H9 (cell line): ENCODE measurements at places on chromosomes 11 and 22. TPM values are rescaled to one million over a fixed set of nuclear protein-coding genes. Genes with fewer than 3 reads are reported as not detected.
A peak's percentile ranks its signal among the peaks of the same experiment; 100 is the strongest.

Gene CCND1
- total RNA-seq: 372 and 399 TPM in 2 replicates

DNA sequence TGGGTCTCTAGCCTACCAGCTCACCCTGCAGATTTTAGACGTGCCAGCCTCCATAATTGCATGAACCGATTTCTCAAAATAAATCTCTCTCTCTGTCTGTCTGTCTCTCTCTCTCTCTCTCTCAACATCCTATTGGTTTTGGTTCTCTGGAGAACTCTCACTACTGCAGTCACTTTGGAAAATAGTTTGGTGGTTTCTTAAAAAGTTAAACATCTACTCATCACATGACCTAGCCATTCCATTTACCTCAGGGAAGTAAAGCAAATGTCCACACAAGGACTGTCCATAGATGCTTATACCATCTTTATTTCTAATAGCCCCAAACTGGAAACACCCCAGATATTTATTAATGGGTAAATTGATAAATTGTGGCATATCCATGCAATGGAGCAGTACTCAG, 119.5 kb downstream of the SNX19 start:
- H3K4me1 ChIP-seq: no peaks in the 10 kb centered on the region
- H3K27me3 ChIP-seq: 0 out of 2 replicates have a peak, but pooled peaks cover 2% of the 10 kb centered on the region
- DNase-seq: no peak
- H3K27ac ChIP-seq: no peak overlapping the region
- no peaks in the 10 kb centered on the region for H3K36me3 ChIP-seq

Gene CXCR5
- 0.07 and 0.11 TPM in 2 replicates for total RNA-seq

GRCh38 chr11:47003180-47003877, 66.8 kb downstream of the CSTPP1 start:
- no peaks in the 10 kb centered on the region for H3K36me3 ChIP-seq
- H3K4me3 ChIP-seq: no peak overlapping the region
- no peak overlapping the region for H3K27ac ChIP-seq
- no peaks in the 10 kb centered on the region for H3K4me1 ChIP-seq
- DNase-seq: no peak
- H3K27me3 ChIP-seq: no peaks in the 10 kb centered on the region

DNA sequence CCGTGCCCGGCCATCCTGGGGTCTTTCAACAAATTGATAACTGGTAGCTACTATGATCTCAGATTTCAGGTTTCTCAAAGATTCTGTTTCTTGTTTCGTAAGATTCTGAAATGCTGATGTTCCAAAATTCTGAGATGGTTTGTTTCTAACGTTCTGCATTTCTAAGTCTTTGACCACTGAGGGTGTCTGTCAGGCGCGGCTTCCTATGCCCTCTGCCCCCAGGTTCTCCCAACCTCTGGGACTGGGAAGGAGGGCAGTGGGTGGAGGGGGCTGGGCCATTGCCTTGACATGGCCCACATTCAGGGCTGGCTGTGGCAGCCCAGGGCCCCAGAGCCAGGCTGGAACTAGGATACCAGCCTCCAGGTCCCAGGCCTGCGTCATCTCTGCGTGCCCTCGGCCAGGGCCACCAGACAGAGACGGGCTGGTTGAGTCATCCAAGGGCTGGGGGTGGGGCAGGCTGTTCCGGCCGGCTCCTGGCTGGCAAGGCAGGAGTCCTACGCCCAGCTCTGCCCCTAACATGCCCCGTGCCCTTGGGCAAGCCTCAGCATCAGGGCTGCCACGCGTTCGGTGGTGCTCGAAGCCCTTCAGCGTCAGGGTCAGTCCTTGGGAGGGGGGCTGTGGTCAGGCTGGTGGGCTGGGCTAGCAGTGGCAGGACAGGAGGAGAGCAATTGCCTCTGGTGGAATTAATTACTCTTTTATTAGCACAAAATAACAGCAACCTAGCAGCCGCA, 5.2 kb downstream of the TMEM134 start:
- peak; percentile 63 for DNase-seq
- H3K4me1 ChIP-seq: no peaks in the 10 kb centered on the region; the same call in 1 of the 2 replicates
- H3K27ac ChIP-seq: no peak overlapping the region
- H3K27me3 ChIP-seq: no peaks in the 10 kb centered on the region

DNA sequence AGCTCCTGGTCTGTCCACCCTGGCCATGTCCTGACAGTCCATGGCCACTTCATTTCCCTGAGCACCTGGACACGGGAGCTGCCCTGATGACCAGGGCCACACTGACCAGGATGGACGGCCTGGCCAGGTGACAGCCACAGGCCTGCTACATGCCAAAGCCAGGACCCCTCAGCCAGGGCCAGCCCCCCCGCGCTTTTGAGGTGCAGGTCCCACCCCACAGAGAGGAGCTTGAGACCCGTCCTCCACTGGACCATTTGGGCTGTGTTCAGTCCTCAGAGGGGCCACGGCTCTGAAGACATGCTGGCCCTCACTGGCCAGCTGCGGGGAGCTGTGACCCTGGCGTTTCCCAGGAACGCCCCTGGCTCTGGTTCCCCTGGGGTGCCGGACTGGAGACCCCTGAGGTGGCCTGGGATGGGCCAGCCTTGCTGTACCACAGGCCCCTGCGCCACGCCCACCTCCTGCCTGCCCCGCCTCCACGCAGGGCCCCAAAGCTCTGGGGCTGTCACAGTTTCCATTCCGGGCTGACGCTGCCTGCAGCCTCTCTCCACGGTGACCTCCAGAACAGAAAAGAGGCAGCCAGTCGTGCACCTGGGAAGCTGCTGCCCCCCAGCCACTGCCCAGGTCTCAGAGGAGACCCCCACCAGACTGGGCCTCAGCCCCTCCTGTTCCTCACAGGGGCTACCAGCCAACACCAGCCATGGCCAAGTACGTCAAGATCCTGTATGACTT, 18.2 kb downstream of the EPS8L2 start:
- H3K27me3 ChIP-seq: no peaks in the 10 kb centered on the region
- no peaks in the 10 kb centered on the region for H3K4me1 ChIP-seq
- peak overlapping the region; percentile 24; the same call in 1 of the 2 replicates for H3K4me3 ChIP-seq
- peak; percentile 39 for DNase-seq
- H3K36me3 ChIP-seq: no peaks in the 10 kb centered on the region; the same call in 2 of the 3 replicates

DNA sequence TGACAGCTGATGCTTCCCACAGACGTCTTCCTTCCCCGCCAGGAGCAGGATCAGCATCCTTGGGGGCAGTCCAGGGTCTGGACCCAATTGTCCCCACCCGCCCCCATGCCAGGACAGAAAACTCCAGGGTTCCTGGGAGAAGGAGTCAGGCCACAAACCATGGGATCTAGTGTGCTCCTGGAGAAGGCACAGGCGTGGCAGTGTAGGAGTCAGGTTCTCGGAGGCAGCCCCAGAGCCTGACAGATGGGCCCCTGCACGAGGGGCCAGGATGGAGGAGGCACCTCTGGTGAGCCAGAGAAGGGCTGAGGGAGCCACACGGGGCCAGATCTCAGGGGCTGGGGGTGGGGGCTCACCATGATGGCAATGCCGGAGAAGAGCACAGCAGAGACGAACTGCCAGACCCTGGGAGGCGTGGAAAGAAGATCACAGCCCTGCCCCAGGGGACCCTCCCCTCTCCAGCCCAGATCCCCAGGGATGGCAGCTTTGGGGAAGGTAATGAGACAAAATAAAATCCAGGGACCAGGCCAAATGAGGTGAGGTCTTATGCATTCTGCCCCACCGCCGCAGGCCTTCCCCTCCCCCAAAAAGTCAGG, 13.6 kb downstream of the TP53I11 start:
- peaks cover 2% of the 10 kb centered on the region; the same call in 2 of the 3 replicates for H3K36me3 ChIP-seq
- H3K4me3 ChIP-seq: no peak overlapping the region
- H3K27me3 ChIP-seq: no peaks in the 10 kb centered on the region
- H3K4me1 ChIP-seq: no peaks in the 10 kb centered on the region
- no peak for DNase-seq
- no peak overlapping the region for H3K27ac ChIP-seq

Gene GRM5
- total RNA-seq: not detected in 2 replicates

Gene DTX4
- 13.0 and 13.9 TPM in 2 replicates for total RNA-seq

DNA sequence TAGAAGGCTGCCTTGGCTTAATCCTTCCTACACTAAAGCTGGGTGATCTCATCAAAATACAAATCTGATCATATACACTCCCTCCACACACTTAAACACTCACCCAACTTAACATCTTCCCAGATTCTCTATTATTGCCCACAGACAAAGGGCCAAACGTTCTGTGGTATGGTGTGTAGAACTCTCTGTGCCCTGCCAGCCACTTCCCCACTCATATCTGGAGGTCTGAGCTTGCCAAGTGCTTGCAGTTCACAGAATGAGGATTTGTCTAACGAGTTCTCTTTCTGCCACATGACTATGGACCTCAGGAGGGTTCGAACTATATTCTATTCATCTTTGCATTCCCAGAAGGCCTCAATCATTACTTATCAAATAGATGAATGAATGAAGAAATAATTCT, 77.6 kb downstream of the MPPED2 start:
- H3K27ac ChIP-seq: no peak overlapping the region
- peaks cover 4% of the 10 kb centered on the region; the same call in 1 of the 3 replicates for H3K36me3 ChIP-seq
- H3K4me3 ChIP-seq: no peak overlapping the region
- no peaks in the 10 kb centered on the region for H3K27me3 ChIP-seq

- peaks cover 22% of the 10 kb centered on the region for H3K36me3 ChIP-seq
- no peak for DNase-seq
- H3K4me1 ChIP-seq: no peaks in the 10 kb centered on the region
- H3K27ac ChIP-seq: no peak overlapping the region
- no peaks in the 10 kb centered on the region for H3K27me3 ChIP-seq
These were observed 1.6 kb upstream of the SWAP70 start for GRCh38 chr11:9662273-9662672.

GRCh38 chr11:31110830-31111229, 258.7 kb downstream of the DCDC1 start:
- H3K27me3 ChIP-seq: no peaks in the 10 kb centered on the region
- H3K27ac ChIP-seq: no peak overlapping the region

Gene HTR3A
- total RNA-seq: 3.5 and 4.1 TPM in 2 replicates

GRCh38 chr22:41459431-41459830, 9.1 kb downstream of the PHF5A start:
- H3K27me3 ChIP-seq: no peaks in the 10 kb centered on the region
- no peak overlapping the region for H3K4me3 ChIP-seq
- H3K27ac ChIP-seq: no peak overlapping the region
- H3K36me3 ChIP-seq: peaks cover 54% of the 10 kb centered on the region
- no peak for DNase-seq

Gene RIN1
- 5.4 and 5.5 TPM in 2 replicates for total RNA-seq

GRCh38 chr11:119423509-119424254, 710 bp upstream of the THY1 start:
- H3K36me3 ChIP-seq: peaks cover 36% of the 10 kb centered on the region
- no peak overlapping the region for H3K27ac ChIP-seq
- H3K4me3 ChIP-seq: peak overlapping the region; percentile 95
- H3K27me3 ChIP-seq: no peaks in the 10 kb centered on the region
- no peak for DNase-seq

Gene AQP11
- 0.72 and 1.1 TPM in 2 replicates for total RNA-seq

DNA sequence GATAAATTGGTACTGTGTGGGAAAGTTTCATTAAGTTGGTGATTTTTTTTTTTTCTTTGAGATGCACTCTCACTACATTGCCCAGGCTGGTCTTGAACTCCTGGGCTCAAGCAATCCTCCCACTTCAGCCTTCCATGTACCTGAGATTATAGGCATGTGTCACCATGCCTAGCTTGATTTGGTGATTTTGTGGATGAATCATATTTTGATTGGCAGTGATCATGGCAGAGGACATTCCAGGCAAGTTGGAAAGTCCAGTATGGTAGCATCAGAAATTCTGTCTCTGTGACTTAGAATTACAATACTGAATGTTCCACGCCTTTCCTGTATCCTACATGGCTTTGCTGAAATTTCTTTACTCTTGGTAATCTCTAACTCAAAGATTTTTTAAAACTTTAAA, 49.4 kb downstream of the HORMAD2 start:
- H3K4me1 ChIP-seq: no peaks in the 10 kb centered on the region
- no peak overlapping the region for H3K27ac ChIP-seq
- H3K4me3 ChIP-seq: no peak overlapping the region

DNA sequence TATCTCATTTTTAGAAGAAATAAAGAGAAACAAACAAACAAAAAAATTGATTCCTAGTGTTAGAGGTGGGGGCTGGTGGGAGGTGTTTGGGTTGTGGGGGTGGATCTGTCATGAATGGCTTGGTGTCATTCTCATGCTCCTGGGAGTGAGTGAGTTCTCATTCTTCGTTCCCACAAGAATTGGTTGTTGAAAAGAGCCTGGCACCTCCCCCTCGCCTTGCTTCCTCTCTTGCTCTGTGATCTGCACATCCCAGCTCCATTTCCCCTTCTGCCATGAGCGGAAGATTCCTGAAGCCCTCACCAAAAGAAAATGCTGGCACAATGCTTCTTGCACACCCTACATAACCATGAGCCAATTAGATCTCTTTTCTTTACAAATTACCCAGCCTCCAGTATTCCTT, 277.8 kb downstream of the ST3GAL4 start:
- DNase-seq: no peak
- H3K4me3 ChIP-seq: no peak overlapping the region
- no peaks in the 10 kb centered on the region for H3K27me3 ChIP-seq
- no peaks in the 10 kb centered on the region for H3K36me3 ChIP-seq
- peaks cover 5% of the 10 kb centered on the region; the same call in 1 of the 2 replicates for H3K4me1 ChIP-seq
- no peak overlapping the region for H3K27ac ChIP-seq

GRCh38 chr11:8765294-8765693, 82.7 kb downstream of the RPL27A start:
- DNase-seq: no peak
- peaks cover 8% of the 10 kb centered on the region; the same call in 1 of the 2 replicates for H3K4me1 ChIP-seq
- no peak overlapping the region for H3K4me3 ChIP-seq
- H3K36me3 ChIP-seq: no peaks in the 10 kb centered on the region

DNA sequence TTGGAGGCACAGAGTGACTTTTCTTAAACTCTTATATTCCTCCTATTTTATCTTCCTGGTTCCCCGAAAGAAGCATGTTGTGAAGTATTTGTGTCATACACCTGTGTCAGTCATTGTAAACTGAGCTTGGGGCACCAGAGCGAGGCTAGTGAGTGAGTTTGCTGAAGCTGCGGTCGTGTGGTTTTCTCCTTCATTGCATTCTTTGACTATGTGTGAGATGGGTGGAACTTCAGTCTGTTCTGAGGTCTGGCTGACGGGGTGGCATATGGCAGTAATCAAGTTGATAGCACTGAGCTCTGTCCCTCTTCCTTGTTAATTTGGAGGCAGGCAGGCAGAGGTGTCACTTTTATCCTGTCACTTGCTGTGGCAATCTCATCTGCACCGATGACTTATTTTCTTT, 4.2 kb downstream of the VPS26B start:
- DNase-seq: no peak
- no peaks in the 10 kb centered on the region for H3K36me3 ChIP-seq

Gene PGA3
- total RNA-seq: not detected in 2 replicates

Gene RFPL1
- not detected in 2 replicates for total RNA-seq

- H3K27ac ChIP-seq: no peak overlapping the region
- peak overlapping the region; percentile 67 for H3K4me3 ChIP-seq
- DNase-seq: peak; percentile 43
- H3K36me3 ChIP-seq: no peaks in the 10 kb centered on the region
- peaks cover 6% of the 10 kb centered on the region; the same call in 1 of the 2 replicates for H3K4me1 ChIP-seq
- H3K27me3 ChIP-seq: no peaks in the 10 kb centered on the region; the same call in 1 of the 2 replicates
These were observed 170.9 kb upstream of the CTSC start for GRCh38 chr11:88508418-88508758.

DNA sequence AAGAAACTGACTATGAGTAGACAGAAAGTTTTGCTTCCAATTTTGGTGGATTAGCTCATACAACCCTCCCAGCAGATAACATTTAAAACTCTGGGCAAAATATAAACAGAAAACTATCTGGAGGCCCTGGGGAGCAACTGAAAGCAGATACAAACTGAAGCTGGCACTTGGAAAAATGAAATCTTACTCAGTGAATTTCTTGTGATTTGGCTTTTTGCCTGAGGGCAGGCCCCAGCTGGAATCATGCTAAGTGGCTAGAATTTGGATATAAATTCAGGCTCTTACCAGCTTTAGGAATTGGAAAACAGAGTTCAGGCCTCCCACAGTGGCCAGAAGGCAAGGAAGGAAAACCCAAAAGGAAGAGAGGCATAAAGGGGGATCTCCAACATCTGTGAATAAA, 85.8 kb downstream of the EFCAB6 start:
- no peaks in the 10 kb centered on the region for H3K27me3 ChIP-seq
- no peak overlapping the region for H3K27ac ChIP-seq
- no peaks in the 10 kb centered on the region for H3K36me3 ChIP-seq
- no peak for DNase-seq
- no peaks in the 10 kb centered on the region for H3K4me1 ChIP-seq

Gene RIC3
- total RNA-seq: 19.9 and 23.7 TPM in 2 replicates
